ENCODE measurements at places on chromosomes 1 and 21.

- no peak for DNase-seq
Observed at GRCh38 chr21:40422896-40423635, 423.9 kb downstream of the DSCAM start.

DNA sequence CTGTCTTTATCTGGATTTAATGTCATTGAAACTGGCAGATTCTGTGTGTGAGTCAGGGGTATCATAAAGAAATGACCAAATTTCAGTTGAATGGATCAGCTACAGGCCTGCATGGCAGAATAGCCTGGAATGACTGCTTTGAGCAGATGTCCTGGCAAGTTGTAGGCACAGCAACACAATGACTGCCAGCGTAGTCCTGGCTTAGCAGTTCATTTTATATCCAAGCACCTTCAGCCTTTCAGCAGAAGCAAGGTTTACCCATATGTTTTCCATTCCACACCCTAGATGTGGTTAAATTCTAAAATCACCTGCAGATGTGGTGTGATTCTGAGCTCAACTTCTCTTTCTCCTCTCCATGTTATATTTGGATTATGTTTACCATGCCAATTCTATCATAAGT lies 22.3 kb upstream of the PTGFR start:
- no peak for DNase-seq

DNA sequence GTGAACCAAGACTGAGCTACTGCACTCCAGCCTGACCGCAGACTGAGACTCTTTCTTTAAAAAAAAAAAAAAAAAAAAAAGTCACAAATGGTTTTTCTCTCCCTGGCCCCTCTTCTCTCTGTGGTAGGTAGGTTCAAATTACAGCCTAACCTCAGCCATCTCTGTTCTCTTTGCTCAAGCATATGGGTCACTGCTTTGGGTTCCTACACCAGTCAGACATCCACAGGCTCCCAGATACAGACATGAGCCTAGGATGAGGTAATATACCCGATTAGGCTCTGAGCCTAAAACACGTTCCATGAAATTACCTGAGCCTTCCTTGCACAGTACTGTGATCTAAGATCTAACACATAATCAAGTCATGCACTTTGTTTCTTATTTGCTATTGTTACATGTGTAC lies 90.5 kb upstream of the JAK1 start:
- no peak for DNase-seq

DNA sequence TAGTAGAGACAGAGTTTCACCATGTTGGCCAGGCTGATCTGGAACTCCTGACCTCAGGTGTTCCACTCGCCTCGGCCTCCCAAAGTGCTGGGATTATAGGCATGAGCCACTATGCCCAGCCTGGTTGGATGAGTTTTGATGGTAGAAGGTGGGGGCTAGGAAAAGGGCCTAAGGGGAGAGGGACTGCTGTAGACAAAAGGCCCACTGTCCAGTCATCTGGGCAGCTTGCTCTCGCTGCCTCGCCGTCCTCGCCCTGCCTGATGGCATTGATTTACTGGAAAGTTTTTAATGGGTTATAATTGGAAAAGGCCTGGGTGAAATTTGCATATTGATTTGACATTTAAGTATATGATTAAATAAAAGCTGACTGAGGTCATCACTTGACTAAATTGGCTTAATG lies 175.1 kb upstream of the CSF3R start:
- DNase-seq = no peak

DNA sequence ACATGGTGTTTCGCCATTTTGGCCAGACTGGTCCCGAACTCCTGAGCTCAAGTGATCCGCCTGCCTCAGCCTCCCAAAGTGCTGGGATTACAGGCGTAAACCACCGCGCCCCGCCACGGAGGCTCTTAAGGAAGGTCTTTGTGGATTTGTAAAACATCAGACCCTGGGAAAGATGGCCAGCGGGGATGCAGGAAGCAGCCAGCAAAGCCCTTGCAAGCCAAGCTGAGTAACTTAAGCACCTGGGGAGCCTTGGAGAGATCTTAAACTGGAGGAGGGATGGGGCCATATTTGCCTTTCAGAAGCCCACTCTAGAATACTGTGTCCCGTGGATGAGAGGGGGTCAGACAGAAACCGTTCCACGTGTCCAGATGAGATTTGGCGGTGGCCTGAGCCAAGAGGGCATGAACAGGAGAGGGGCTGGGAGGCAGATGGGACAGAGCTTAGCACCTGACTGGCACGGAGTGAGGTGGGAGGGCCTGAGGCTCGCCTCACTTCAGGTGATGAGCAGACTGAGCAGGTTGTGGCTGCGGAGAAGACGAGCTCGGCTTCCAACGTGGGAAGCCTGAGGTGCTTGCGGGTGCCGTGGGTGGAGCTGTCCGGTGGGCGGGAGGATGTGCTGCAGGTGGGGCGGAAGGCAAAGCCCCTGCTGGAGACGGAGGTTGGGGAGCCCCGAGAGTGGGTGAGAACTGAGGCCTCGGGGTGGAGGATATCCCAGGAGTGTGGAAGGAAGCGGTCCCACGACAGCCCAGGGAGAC lies 11.7 kb downstream of the C1orf216 start:
- DNase-seq = peak; percentile 53

GRCh38 chr1:186985889-186986491 lies 157.2 kb downstream of the PLA2G4A start:
- DNase-seq = no peak

DNA sequence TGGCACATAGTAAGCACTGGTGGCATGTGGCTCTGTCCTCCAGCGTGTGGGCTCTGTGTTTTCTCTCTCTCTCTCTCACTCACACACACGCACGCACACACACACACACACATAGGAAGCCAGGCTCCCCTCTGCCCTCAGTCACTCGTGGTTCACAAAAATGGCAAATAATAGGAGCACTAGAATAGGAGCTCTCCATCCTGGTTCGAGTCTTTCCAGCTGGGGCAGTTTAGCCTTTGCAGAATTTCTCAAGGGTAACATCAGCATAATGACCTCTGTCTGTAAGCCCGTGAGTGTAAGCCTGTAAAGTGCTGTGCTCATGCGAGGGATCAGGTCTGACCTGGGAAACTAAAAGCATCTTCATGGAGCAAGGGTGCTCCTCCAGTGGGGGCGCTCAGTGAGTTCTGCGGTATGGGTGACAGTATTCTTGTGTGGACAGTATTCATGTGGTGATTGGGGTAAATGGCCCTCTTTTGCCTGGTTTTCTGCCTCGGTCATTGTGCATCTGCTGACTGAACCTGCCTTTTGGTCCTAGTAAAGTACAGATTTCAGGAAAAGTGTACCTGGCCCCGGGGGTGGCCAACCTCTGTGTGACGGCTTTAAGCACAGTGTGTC lies 842 bp upstream of the ZC3H12A start:
- DNase-seq = peak; percentile 31

DNA sequence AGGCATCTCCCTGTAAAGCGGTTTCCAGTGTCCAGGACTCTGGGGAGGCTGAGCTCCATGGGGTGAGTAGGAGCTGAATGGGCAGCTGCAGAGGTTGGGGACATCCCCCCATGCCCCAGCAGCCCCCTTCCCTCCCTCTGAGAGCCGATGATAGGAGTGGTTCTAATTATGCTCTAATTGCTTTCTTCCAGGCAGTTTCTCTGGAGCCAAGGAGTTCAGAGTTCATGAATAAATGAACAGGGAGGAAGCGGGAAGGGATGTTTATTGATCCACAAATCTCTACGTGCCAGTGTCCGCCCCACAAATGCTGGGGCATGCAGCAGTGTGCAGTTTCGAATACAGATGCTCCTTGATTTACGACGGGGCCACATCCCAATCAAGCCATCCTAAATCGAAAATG lies 15.6 kb downstream of the NKAIN1 start:
- DNase-seq = no peak

- no peak for DNase-seq
Observed at GRCh38 chr1:84936116-84936810, 43.3 kb upstream of the LPAR3 start.

- no peak for DNase-seq
Observed at GRCh38 chr21:38054334-38054733, 138.1 kb upstream of the KCNJ6 start.

GRCh38 chr1:238343852-238344251 lies 453.1 kb upstream of the ZP4 start:
- DNase-seq = no peak

DNA sequence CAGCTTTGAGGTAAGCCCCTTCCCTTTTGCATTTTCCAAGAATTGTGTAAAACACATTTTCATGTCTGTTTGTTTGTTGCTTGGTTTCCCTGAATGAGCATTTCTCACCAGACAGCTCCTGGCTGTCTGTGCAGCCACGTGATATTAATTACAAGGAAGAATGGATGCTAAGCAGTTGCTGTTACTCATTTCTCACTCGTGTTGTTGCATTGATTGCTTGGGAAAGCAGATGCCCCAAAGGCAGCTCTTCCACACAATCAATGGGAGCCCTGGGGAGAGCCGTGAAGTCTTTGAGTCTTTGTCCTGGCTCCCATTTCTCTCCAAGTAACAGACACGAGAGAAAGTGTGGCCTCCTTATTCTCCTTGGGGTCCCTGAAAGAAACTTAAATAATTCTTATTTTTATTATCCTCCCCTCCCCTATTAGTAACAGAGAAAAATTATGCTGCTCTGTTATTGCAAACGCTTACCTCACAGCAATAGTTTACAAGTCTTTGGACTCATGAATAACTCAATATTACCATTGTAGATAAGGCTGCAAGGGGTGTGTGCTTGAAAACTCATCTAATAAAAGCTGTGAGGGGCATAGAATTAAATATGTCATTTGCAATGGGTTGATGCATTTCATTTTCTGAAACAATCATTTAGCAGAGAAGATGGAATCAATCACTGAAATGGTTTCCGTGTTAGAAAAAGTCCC lies 127.7 kb upstream of the CAMK1G start:
- no peak for DNase-seq

DNA sequence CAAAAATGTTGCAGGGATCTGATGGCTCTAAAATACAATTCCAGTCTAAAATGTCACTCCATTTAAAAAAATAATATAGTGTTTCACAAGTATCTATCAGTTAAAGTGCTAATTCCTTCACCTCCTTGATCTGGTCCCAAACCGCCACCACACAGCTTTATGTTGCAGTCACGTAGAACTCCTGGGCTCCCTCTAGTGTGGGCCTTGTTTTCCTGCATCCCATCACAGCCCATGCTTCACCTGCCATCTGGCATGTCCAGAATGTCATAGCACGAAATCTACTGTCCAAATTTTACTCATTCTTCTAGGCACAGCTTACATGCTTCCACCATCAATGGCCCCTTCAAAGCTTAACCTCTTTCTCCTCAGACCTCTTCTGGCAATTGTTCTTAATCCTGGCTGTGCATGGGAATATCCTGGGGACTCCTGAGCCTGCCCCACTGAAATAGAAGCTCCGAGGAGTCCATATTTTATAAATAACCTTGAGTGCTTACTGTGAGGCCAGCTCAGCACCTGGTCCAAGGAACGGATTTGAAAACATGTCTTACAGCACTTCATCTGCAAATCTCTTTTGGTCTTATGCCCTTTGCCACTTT lies 15.5 kb downstream of the FYB2 start:
- DNase-seq = no peak

DNA sequence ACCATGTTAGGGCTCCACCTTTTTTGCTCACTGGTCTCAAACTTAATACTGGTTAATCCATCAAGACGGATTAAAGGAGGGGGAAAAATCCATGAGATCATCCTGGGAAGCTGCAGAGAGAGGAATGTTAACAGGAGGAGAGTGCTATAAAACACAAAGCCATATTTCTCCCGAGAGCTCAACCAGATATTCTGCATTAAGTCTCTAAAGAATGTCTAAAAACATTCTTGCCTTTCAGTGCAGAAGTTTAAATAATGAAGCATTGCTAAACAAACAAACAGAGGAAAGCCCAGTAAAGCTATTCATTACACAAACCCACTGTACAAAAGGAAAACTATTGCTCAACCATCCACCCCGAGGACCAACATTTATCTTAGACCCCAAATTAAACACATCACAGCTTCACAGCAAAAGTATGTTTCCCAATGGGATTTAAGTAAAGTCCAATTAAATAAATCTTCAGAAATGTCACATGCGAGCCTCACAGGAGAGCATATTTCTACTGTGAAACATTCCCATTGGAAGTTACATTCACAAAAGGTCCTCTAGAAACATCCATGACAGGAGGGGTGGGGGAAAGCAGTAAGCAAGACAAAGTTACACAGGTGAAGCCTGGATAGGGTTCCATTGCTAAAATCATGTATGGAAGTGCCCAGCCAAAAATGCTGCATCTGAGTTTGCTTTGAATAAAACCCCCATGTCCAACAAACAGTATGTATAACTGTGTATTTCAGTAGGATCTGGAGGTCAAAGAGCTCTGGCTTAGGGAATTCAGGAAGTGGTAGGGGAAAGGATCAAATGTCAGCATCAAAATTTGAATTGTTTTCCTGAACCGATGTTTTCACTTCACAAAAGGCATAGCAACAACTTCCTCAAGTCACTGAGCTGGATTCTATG lies 23.3 kb downstream of the DUSP10 start:
- DNase-seq = no peak

DNA sequence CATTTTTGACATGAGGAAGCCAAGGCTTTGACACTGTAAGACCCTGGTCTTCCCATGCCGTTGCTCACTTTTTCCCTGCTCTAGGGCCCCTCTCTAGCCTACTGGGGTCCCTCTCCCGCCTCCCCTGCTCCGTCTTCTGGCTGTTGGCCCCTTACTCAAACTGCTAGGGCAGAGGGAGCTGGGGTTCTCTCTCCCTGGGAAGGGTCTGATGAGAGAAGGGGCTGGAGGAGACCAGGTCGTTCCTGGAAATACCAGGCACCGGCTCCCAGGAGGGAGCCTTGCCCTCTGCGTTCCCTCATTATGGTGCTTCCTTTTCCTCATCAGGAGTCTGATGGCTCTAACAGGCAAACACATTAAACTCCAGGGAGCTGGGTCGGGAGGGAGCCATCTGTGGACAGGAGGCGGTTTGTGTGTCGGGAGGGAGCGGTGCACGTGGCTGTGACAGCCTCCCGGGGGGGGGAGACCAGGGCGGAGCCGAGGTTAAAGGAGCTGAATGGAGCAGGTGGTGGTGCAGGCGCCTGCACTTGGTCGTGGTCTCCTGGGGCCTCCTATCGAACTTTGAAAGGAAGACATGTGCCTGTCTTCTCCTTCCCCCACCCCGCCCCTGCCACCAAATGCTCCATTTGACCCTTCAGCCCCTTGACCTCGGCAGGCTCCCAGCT lies 35.4 kb upstream of the LHX4 start:
- DNase-seq = no peak

- no peak for DNase-seq
Observed at GRCh38 chr21:39688010-39688409, 57.0 kb upstream of the IGSF5 start.

DNA sequence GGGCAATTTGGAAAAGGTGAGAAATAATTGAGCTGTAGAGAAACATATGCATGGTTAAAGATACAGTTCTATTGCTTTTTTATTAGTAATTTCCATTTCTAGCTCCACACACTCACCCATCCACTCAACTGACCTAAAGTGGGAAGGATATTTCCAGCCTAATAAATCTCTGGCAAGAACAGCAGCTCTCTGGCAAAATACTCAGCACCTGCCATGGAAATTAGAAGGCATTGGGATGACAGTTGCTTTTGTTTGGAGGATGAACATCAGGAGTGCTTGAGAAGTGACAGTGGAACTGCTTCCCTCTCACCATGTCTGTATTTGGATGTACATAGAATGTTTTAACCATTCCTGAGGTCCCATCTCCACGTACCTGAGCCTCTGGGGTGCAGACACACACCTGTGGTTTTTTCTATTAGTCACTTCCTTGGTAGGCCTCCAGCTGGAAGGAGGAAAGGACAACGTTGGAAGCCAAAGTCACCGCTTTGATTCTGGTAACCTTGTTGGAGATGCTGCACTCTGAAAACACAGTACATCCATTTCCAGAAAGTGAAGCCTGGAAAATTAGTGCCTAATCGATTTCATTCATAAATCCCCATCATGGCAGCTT lies 62.3 kb upstream of the RUNX1 start:
- no peak for DNase-seq
